ENCODE measurements at places on chromosomes 2 and 18.
A peak's percentile ranks its signal among the peaks of the same experiment; 100 is the strongest.

- DNase-seq: peak; percentile 64
Measured at GRCh38 chr2:37683921-37684780, 12.7 kb upstream of the CDC42EP3 start.

GRCh38 chr18:74370115-74370514, 54.5 kb downstream of the C18orf63 start:
- DNase-seq: no peak

GRCh38 chr2:143255899-143256298, 126.7 kb downstream of the ARHGAP15 start:
- DNase-seq: no peak

GRCh38 chr2:16216558-16216945, 276.2 kb downstream of the MYCN start:
- DNase-seq: no peak

DNA sequence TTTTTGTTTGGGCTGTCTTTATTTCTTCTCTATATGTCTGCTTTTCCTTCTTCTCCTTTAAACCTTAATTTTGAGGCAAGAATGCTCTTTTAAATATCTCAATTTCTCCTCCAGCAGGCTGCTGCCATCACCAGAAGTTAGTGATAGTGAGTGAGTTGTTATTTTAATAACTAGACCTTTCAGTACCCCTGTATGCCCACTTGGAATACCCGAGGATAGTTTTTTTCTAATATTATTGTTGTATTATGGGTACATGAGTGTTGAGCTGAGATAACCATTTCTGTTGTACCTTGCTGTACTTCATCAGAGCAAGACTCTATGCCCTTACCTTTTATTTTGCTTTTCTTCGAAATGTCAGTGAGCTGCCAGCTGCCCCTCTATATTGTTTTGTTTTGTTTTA, 50.1 kb downstream of the PPM1B start:
- peak; percentile 18 for DNase-seq

DNA sequence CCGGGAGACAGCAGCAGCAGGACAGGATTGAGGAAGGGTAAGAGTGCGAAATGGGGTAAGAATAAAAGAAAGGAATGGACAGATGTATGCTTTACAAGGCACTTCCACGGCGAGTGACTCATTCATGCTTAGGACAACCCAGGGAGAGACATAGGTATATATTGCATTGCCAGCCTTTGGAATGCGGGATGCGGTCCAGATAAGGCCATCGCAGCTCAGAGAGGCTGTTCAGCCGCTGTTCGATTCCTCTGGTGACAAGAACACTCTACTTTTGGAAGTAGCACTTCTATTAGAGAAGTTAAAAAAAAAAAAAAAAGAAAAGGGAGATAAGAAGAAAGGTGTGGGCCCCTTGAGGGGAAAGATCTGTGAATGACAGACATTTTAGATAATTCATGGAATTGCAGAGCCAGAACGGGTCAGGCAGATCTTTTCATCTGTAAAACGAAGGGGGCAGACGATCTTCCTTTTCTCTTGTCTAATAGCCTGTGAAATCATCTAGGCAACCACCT, 819 bp upstream of the NCOA1 start:
- no peak for DNase-seq

- no peak for DNase-seq
Measured at GRCh38 chr2:218567797-218568189, 358 bp downstream of the USP37 start.

GRCh38 chr18:61731693-61732376, 161.0 kb downstream of the RNF152 start:
- DNase-seq: no peak

DNA sequence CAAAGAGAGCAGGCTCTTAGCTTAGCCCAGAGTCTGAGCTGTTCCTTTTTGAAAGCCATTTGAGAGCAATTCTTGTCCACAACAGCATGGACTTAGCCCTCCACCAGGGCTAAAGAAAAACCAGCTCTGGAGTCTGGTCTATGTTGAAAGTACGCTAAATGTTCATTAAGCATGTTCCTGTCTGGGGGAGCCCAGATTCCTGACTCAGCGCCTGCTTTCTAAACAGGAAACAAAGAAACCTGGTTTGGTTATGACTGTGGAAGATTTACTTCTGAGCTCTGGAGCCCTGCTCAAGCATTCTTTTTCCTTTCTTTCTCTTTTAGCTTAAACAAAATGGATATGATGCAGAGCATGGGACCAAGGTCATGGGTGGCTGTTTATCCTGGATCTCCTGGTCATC, 279.8 kb downstream of the RBM43 start:
- no peak for DNase-seq

- no peak for DNase-seq
Measured at GRCh38 chr18:31451625-31452024, 4.1 kb downstream of the DSG3 start.

- no peak for DNase-seq
Measured at GRCh38 chr2:191048073-191048472, 34.1 kb upstream of the STAT1 start.

DNA sequence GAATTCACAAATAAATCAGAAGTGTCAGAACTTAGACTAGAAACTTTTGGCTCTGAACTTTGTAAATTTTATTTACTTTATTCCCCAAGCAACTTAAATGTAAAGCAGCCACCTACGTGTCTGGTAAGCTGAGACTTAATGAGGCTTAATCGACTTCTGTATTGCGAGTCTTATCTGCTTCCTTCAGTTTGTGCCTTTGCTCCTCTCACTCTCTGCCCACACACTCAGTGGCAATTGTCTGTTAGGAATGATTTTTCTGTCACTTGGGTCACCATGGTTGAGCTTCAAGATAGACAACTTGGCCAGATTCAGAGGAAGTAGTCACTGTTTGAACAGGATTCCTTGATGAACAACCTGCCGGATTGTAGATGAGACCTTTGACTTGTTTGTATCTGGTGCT, 691.4 kb upstream of the FSHR start:
- peak; percentile 52 for DNase-seq

- DNase-seq: no peak
Measured at GRCh38 chr18:58788971-58789875, 75.5 kb upstream of the ZNF532 start.

DNA sequence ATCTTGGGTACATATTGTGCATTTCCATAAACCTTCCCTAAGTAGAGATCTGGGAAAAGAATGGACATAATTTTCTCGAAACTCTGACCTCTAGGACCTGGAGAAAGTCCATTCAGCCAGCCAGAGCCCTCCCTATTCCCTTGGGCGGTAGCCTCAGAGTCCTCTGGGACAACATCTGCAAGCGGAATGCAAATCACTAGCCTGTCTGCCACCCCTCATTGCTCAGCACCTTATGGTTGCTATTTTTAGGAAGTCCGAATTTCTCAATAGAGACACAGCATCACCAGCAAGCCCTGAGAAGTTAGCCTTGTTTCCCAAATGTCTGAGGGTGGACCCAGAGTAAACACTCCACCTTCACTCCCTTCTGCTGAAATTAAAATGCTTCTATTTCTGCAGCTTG, 17.6 kb upstream of the CD28 start:
- DNase-seq: peak; percentile 39

DNA sequence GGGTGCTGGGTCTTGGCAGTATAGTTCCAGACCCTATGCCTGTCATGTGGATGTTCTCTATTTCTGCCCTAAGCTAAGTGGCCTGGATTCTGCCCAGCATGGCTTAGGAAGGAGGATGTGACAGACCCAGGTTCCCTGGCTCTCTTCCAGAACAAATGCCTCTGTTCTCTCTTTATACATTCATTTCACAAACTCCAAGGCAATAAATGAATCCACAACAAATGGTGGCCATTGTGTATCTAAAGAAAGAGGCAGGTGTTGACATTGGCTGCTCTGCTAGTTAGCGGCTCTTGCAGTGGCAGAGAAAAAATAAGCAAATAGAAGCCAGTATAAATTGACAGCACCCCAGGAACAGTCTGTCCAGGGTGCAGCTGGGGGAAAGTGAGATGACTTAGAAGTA, 298.6 kb downstream of the SUCLG1 start:
- no peak for DNase-seq

DNA sequence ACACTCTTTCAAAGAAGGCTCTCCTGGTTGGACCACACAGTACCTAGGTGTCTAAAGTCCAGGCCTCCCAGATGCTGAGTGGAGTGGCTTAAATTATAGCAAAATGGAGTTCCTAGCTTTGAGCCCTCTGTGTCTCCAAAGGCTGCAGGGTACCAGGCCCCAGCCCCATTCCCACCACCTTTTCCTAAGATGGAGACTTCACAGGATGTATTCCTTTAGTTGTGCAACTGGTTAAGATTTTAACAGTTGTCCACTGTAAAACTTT, 4.9 kb downstream of the SMAD7 start:
- no peak for DNase-seq

GRCh38 chr2:21866316-21866715, 742.5 kb downstream of the TDRD15 start:
- no peak for DNase-seq

GRCh38 chr2:43223521-43224001, 2.8 kb downstream of the ZFP36L2 start:
- DNase-seq: peak; percentile 65

- DNase-seq: no peak
Measured at GRCh38 chr2:203501873-203502272, 33.2 kb downstream of the RAPH1 start.

GRCh38 chr2:241219030-241219382, 30.5 kb downstream of the ANO7 start:
- no peak for DNase-seq

DNA sequence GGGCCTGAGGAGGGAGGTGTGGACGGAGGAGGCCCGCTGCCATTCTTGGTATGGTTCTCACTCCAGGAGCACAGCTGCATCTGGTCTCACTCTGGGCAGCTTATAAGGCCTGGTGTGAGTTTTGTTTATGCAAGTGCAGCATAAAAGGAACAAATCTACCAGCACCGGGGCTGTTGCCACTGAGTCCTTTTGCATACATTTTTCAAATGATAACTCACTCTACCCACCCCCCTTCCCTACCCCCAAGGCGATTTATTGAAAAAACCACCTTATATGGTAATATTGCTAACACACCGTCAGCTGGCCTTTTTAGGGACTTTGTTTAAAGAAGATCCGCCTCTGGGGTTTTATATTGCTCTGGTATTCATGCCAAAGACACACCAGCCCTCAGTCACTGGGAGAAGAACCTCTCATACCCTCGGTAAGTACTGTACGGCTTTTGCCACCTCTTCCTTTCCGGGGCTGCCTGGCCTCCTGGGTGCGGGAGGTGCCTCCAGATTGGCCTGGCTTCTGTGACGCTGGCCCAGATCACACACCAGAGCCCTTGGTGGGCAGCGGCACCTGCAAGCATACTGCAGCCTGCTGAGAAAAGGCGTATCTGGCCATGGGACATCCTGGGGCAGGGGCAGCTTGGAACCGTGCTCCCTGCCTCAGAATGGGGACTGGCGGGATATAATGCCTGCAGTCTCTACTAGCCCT, at the start of gene ACTG2:
ACTG2 (plus strand) TSS at position 378 of the 699 bp plus-strand sequence. CDS start 8,304 bp downstream, outside the sequence.
- no peak for DNase-seq

- DNase-seq: no peak
Measured at GRCh38 chr2:44102790-44103562, 65.7 kb upstream of the PPM1B start.

GRCh38 chr2:43221763-43222474, 4.5 kb downstream of the ZFP36L2 start:
- DNase-seq: peak; percentile 94

DNA sequence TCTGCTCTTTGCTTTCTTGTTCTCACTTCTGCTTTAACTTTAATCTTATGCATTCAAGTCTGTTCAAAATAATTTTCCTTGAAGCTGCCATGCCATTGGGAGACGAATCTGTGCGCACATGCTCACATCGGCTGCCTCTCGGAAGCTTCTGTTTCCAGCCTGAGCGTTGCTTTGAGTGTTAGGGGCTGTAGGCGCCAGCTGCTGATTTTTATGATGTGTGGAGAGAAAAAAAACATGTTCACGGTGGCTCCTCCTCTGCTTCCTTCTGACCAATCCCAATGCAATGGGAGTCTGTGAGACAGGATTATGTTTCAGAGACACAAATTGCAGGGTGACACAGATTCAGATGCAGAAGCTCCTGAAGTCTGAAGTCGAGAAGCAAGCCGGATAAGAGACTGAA, at the start of gene MC4R:
MC4R (minus strand) TSS at position 180 of the 400 bp plus-strand sequence. CDS start 426 bp downstream, outside the sequence.
- peak; percentile 25 for DNase-seq

GRCh38 chr2:102107741-102108070, 34.8 kb upstream of the IL1R1 start:
- DNase-seq: no peak

DNA sequence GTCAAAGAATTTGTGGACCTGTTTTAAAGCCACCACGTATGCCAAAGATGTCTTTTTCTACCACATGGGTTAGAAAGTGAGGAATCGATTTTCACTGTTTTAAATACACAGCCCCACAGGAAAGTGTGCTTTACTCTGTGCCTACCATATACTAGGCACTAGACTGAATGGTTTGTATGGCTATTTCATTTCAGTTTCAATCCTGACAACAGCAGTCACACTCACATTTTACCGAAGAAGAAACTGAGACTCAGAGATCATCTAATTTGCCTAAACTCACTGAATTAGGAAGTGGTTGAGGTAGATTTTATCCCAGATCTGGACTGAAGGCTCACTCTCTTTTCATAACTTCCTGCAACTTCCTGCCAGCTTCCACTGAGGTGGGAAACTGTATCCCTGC, 176.4 kb downstream of the ALK start:
- DNase-seq: no peak

DNA sequence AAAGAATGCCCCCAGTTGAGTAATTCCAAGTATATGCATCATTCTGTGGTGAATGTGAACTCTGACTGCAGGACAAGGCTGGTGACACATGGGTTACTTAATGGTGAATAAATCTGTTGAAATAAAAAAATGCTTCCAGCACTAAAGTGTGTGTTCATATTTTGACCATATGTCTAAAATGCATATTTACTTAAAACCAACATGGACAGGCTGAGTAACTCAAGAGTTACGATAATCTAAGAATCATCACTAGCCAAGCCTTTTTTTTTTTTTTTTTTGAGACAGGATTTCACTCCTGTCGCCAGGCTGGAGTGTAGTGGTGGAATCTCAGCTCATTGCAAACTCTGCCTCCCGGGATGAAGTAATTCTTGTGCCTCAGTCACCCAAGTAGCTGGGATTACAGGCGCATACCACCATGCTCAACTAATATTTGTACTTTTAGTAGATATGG, 47.1 kb upstream of the CCBE1 start:
- DNase-seq: no peak

GRCh38 chr2:26072925-26073768, 39.3 kb downstream of the RAB10 start:
- peak; percentile 64 for DNase-seq

- no peak for DNase-seq
Measured at GRCh38 chr2:97702731-97703470, 10.5 kb upstream of the ZAP70 start.

GRCh38 chr2:95012881-95013550, 12.5 kb upstream of the MAL start:
- DNase-seq: peak; percentile 43

DNA sequence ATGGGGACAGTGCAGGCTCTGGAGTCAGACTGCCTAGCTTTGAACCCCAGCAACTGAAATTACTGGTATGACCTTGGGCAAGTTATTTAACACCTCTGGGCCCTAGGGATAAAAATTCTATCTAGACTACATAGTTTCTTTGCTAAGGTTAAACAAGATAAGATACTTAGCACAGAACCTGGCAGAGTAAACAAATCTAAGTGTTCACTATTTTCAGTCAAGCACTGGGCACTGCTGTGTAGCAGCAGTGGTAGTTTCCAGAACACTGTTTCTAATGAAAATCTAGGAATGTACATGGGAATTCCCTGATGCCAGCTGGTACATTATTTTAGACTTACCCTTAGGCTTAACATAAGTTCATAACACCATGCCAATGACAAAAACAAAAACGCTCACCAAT, 17.2 kb downstream of the CERKL start:
- DNase-seq: no peak
